ENCODE measurements at places on chromosomes 11 and 22.

- DNase-seq: no peak
Observed at GRCh38 chr11:73241300-73241699, 23.2 kb downstream of the P2RY2 start.

- no peak for DNase-seq
Observed at GRCh38 chr11:12042215-12042676, 33.8 kb upstream of the DKK3 start.

- no peak for DNase-seq
Observed at GRCh38 chr11:45448561-45448960, 162.4 kb upstream of the SYT13 start.

DNA sequence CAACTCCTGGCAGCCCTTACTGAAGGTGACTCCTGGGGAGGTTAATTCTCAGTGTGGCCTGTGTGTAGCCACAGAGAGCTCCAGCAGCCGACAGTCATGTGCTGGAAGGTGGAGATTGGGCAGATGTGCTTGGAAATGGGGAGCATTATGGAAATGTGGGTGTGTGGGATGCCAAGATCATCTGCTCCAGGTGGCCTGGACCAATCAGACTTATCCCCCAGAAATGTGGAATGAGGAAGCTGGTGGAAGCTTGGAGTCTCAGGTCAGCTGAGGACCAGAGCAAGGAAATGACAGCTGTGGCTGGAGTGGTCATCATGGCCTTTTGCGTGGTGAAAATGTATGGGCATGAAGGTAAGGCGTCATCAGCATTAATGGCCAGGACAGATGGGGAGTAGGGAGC, 234.0 kb downstream of the MIAT start:
- DNase-seq: no peak

- no peak for DNase-seq
Observed at GRCh38 chr11:128419012-128419767, 168.2 kb downstream of the ETS1 start.

- no peak for DNase-seq
Observed at GRCh38 chr22:27306771-27307170, 494.8 kb downstream of the MN1 start.

DNA sequence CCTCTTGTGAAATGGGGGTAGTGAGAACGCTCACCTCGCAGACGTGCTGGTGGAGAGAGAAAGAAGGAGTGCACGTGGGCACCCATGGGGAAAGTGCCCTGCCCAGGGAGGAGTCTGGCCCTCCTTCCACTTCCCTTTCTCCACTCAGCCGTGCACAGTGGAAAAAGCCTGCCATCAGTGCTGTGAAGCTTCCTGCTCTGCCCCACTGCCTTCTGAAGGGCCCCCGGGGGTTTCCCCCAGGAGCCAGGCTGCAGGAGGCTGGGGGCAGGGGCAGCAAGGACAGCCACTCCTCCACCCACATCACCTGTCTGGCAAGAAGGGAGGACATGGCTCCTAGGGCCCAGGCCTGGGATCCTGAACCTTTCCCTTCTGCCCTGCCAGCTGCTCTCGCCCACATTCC, 7.6 kb downstream of the TP53I11 start:
- no peak for DNase-seq

DNA sequence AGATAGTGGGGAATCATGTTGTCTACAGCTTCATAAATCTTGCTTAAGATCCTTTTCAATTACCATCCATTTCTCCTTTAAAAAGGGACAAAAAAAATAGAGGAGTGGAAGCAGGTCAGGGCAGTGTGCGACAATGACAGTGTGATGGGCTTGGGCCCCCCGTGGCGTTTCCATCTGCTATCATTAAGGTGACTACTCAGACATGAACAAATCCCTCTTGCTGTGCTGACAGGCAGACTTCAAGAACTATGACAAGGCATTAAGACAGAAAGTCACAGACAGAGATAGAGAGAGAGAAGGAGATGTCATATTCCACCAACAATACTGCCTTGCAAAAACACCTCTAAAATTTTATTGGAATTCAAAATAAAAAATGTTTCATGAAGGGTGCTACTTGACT, 263.2 kb downstream of the DCDC1 start:
- DNase-seq: no peak

- peak; percentile 30 for DNase-seq
Observed at GRCh38 chr11:130070109-130070845, 583 bp downstream of the APLP2 start.

DNA sequence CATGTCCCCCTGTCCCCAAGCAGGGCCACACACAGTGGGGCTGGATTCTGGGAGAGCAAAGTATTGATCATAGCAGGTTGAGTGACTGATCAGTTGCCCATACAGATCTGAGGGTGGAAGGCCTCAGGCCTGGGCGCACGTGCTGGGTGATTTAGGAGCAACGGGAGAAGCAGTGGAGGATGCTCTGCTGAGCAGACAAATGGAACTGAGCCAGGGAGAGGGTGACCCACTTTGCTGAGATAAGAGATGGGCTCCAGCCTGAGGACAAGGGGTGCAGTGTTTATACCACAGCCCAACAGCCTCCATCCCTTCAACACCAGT, 15.0 kb downstream of the GNAZ start:
- no peak for DNase-seq

DNA sequence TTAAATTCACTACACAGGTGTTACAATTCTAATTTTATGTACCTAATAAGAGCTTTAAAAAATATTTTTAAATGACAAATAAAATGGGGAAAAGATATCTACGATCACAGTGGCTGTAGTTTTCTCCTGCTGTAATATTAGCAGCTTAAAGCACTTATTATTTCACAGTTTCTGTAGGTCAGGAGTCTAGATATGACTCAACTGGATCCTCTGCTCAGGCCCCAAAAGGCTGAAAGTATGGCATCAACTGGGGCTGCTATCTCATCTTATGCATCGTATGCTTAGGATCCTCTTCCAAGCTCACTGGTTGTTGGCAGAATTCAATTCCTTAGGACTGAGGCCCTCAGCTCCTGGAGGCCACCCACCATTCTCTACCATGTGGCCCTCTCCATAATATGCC, 12.8 kb downstream of the FBXO3 start:
- DNase-seq: no peak

DNA sequence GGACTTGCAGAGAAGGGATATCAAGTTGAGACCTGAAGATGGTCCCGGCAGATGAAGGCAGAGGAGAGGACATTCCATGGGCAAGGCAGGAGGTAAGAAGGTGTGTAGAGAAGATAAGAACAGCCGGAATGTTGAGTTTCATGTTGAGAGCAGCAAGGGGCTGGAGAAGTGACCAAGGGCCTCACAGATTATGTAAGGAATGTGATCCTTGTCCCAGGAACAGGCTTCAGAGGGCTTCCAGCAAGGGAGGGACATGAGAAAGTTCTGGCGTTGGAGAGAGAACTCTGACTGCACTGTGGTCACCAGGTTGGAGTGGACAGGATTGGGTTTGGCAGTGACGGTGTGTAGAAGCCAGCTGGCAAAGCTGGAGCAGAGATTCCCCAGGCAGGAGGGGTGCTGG, 27.6 kb upstream of the PPFIA1 start:
- no peak for DNase-seq
